SK-N-MC (cell line): ENCODE measurements at places on chromosomes 16 and 17.

- no peak for DNase-seq
These were observed 44.3 kb downstream of the TRAF4 start for GRCh38 chr17:28788100-28788499.

GRCh38 chr17:27906226-27906580 is 13.0 kb upstream of the LYRM9 start:
- no peak for DNase-seq

DNA sequence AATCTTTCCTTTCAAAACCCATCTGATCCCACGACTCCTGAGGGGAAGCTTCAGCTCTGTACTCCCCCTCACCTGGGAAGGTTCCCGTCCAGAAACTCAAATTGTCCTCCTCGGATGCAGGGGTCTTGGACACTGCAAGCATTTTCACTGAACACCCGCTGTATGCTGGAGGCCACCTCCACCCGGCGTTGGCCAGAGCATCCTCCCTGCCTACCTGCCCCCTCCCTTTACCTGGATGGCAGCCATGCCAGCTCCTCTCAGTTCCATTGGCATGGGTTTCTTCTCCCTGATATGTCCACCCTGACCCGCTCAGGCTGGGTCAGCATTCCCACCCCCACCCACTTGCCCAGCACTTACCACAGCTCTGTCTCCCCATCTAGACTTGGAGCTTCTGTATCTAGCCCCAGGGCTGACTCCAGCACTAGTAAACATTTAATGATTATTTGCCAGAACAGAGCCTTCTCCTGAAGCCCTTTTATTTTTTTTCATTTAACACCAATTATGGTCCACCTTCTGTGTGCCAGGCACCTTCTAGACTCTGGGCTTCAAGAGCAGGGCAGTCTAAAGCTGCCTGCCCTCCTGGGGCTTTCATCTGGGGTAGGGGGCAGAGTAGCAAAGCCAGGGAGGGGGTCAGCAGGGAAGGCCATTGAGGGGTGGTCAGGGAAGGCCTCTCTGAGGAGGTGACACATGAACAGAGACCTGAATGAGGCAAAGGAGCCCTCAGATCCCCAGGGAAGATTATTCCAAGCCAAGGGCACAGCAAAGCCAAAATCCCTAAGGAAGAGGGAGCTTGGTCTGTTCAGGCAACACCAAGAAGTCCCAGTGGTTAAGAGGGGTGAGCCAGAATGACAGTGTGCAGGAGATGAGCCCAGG is 8.9 kb upstream of the KRT19 start:
- DNase-seq, result no peak

DNA sequence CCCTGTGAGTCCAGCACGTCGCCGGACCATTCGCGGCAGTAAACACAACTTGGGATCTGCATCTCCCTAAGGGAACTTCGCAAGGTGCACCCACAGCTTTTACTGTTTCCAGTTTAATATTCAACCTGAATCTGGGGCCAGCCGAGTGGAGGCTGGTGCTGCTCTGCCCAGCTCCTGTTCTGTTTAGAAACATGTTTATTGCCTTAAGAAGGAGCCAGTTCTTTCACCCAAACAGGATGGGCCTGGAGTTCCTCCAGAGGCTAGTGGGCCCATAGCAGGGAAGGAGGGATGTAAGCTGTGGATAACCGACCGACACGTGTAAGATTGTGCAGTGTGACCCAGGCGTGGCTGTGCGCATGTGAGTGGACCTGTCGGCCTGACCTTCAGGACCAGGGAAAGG is 17.4 kb downstream of the TBC1D24 start:
- no peak for DNase-seq

DNA sequence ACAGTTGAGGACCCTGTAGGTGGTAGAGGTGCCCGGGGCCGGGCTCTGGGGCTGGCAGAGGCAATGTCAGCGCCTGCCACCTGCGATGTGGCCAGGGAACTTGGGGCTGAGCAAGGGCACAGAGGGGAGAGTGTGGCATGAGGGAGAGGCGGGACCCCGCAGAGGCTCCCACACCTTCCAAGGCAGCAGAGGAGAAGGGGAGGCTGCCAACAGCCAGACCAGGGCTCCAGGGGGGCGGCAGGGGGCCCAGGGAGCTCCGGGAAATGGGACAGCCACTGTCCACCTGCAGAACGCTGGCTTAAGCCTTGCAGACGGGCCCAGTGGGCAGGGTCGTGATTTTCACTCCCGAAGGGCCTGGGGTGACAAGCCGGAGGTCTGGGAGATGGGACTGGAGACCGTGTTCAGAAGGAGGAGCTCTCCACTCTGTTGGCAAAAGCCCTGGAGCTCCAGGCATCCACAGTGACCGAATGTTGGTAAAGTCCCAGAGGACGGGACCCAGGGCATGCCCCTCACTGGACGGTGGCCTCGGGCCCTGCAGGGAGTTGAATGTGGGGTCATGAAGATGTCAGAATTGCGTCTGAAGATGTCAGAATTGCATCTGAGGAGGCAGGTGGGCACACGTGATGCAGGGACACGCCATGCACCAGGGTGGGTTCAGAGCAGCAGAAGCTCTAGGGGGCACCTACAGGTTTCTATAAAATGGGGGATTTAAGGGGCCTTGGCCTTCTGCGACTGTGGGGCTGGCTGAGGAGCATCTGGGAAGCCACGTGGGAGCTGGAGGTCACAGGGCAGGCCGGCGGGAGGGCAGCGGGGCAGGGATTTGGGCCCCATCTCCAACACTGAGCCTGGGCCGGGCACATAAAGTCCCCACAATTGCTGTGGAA is 18.6 kb downstream of the CD7 start:
- no peak for DNase-seq

DNA sequence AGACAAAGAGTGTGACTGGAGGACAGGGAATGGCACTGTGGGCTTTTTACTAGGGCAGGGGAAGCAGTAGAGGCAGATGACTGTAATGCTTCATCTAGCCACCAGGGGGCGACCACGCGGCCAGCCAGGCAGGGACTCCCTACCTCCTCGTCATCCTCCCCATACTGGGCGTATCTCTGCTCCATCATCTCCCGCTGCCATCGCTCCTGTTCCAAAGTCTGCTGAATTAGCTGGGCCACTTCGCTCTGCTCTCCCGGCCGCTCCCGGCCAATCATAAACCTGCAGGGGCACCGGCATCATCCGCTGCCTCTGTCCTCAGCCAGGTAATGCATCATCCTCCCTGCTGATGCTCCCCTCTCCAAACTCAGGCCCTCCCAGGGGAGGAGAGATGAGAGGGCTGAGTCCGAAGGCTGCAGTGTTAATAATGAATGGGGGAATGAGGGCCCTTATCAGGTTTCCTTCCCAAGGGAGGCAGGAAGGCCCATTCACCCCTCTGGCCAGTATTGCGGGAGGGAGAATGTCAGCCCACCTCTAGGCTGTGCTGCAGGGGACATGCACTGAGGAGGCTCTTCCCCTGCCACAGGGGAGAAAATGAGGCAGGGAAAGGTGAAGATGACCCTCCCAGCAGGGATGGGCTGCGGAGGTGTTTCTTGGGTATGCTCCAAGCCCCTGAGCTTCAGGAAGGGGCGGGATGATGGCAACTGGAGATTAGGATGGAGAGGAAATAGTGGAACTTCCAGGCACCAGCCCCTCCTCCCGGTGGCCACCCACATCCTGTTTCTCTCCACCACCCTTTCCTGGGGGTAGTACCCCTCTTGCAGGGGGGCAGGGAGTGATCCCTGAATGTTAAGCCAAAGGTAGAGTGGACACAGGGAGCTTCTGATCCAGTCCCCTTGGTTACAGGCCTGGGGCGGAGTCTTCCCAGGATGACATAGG is 10.3 kb upstream of the SAMD14 start:
- no peak for DNase-seq

- DNase-seq, result no peak
These were observed at the start of gene SLC16A3 for GRCh38 chr17:82228842-82229697. SLC16A3 (plus strand) TSS chr17:82229042; CDS start chr17:82236009, 6,967 bp downstream.

GRCh38 chr17:73956169-73956568 is 247.3 kb upstream of the RPL38 start:
- DNase-seq, result no peak

- DNase-seq, result no peak
These were observed 14.6 kb upstream of the SLC38A7 start for GRCh38 chr16:58699151-58699550.

DNA sequence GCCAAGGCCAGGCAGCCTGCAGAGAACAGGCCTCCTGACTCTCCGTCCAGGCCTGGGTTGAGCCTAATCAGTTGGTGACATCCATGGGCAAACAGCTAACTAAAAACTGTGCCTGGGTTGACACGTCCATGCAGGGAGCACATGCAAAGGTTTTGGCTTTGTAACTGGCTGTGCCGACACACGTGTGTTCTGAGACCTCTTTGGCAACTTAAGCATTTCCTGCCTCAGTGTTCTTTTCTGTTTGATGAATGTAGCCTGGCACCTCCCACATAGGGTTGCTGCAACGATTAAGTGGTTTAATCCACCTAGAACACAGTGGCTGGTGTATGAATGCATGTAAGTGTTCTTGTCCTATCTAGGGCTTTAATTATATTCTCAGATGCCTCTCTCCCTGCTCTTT is 3.2 kb downstream of the BCO1 start:
- DNase-seq, result no peak

DNA sequence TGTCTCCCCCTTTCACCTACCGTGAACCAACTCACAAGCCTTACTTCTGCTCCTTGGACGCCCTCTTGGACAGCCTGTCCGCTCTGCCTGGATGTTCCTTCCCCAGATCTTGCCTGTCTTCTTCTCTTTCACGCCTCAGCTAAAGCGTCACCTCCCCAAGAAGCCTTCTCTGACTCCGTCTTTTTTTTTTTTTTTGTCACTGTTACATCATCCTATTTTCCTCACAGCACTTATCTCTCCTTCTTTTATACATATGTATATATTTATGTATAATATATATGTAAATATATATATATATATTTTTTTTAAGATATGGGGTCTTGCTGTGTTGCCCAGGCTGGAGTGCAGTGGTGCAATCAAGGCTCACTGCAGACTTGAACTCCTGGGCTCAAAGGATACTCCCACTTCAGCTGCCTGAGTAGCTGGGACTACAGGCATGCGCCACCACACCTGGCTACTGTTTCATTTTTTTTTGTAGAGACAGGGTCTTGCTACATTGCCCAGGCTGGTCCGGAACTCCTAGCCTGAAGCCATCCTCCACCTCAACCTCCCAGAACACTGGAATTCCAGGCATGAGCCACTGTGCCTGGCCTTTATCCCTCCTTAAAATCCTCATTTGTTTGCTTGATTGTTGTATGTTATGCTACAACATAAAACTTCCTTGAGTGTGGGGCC is 16.5 kb upstream of the AKTIP start:
- DNase-seq, result no peak

- no peak for DNase-seq
These were observed 13.6 kb downstream of the HSD11B2 start for GRCh38 chr16:67444259-67445125.
